ENCODE measurements at places on chromosomes 16 and 17. TPM values are rescaled to one million over a fixed set of nuclear protein-coding genes. Genes with fewer than 3 reads are reported as not detected.

The KRT24 gene
- total RNA-seq = not detected

The PIRT gene
- not detected for total RNA-seq

The CX3CL1 gene
- total RNA-seq = not detected

GRCh38 chr17:64428406-64428805 lies 20.5 kb upstream of the MILR1 start:
- no peak for DNase-seq
- no peak overlapping the region for H3K27ac ChIP-seq
- H3K36me3 ChIP-seq = no peaks in the 10 kb centered on the region
- H3K4me1 ChIP-seq = no peaks in the 10 kb centered on the region

GRCh38 chr16:61946019-61946418 lies 90.2 kb downstream of the CDH8 start:
- H3K4me3 ChIP-seq = no peak overlapping the region
- no peaks in the 10 kb centered on the region for H3K4me1 ChIP-seq
- no peak for DNase-seq

DNA sequence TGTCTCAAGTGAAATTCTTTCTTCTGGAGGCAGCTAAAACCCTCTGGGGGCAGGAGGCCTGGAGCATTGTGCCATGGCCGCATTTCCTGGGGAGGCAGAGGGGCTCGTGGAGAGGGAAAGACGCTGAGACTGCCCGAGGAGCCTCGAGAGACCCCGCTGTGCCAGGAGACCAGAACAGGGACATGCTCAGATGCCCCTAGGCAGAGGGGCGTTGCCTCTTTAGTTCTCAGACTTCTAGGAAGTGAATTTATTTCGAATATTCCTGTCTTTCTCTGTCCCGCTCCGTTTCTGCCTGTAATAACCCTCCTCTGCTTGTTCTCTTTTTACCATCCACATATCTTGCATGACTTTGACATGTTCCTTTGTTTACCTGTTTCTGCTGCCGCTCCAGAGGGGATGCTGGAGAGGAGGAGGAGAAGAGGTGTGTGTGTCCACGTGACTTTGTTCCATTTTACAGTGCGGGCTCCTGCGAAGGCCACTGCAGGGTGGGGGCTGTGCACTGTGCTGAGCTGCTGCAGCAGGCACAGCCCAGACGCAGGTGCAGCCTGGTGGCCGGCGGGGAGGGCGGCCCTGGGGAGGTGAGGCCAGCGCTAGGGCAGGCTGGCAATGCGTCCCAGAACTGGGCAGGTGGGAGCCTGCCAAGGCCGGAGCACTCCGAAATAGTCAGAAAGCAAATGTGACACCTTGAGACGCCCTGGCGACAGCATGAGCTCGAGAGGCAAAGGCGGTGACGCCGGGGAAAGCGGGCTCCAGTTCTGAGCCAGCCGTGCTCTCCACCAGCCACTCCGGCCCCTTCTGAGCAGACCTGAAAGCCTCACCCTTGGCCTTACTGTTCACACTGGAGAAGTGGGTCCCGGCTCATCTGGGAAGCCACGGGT lies 29.9 kb downstream of the CIBAR2 start:
- no peak overlapping the region for H3K27ac ChIP-seq
- H3K4me3 ChIP-seq = no peak overlapping the region
- H3K36me3 ChIP-seq = peaks cover 5% of the 10 kb centered on the region
- H3K4me1 ChIP-seq = peaks cover 21% of the 10 kb centered on the region

Measured in activated T-cell treated with anti-CD3 and anti-CD28 coated beads, Interleukin-2, amount 50 U/mL, for 72 hours (primary cell).